Ecto neural progenitor cell (in vitro differentiated cells): ENCODE measurements at places on chromosomes 3 and 15.

DNA sequence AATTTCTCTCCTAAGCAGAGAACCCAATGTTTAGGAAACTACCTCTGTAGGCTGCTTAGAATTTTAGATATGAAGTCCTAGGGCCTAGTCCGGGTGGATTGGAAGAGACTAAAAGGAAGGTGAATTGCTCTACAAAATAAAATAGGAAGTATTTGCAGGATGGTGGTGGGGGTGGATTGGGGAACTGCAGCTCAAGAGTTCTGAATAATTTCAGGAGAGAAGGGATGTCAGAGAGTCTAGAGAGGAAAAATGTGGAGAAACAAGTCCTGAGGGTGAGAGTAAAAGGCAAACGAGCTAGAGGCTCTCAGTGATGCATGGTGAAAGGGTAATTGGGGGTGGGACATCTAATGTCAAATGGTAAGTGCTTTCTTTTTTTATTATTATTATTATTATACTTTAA lies 10.2 kb upstream of the CP start:
- no peak for DNase-seq

DNA sequence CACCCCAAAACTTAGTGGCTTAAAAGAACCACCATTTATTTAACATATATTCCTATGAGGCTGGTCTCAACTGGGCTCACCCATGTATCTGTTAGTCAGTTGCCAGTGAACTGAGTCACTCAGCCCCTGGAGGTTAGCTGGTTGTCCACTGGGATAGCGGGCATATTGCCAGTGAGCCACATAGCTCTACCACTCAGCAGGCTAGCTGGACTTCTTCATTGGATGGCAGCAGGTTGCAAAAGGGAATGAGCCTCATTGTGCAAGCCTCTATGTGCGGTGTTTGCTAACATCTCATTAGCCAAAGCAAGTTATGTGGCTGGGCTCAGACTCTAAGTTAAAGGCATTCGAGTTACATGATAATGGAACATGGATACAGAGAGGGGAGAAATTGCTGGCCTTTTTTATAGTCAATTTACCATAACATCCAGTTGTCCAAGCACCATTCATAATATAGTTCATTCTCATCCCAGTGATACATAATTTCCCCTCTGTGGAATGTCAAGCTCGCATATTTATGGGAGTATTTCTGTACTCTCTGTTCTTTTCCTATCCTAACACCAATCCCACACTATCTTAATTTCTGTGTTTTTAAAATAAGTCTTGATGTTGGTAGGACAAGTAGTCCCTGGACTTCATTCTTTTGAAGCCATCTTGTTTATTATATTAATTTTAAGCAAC lies 8.7 kb downstream of the BTD start:
- no peak for DNase-seq

- DNase-seq = no peak
Measured at GRCh38 chr15:52728899-52729298, 49.7 kb upstream of the ATOSA start.

GRCh38 chr15:101540480-101541239 lies 51.2 kb upstream of the PCSK6 start:
- DNase-seq = no peak

DNA sequence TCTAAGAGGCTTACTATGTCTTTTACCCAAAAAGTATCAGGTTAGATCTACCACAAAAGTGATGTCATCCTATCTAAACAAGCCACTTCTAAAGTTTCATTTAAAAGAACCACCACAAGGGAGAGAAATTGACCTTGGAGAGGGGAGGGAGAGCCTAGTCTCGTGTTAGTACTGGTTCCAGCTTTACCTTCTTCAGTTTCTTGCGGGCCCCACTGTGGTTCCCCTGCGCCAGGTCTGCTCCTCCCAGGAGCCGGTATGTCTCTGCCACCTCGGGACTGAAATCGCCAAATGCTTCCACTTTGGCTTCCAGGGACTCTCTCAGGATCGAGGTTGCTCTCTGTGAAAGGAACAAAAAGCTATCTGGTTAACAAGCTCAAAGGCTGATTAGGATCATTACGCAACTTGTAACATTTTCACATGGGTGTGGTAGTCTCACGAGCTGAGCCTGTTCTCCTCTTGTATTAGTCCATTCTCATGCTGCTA lies 51.1 kb downstream of the SYNM start:
- no peak for DNase-seq

DNA sequence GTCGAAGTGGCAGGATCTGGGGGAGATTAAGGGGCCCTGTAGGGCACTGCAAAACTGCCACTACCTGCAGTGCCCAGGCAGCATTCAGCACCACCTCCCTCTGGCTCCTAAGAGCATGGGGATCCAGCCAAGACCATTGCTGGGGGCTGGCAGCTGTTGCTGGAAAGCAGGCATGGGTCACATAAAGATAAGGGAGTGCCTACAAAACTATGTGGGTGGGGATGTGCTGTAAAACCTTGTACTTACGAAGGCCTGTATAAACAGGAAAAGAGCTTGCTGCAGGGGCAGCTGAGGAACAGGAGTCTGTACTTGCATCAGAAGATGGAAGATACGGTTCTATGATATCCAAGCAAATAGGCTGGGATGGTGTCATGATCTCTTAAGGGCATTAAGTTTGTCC lies 27.1 kb downstream of the IL20RB start:
- DNase-seq = no peak

DNA sequence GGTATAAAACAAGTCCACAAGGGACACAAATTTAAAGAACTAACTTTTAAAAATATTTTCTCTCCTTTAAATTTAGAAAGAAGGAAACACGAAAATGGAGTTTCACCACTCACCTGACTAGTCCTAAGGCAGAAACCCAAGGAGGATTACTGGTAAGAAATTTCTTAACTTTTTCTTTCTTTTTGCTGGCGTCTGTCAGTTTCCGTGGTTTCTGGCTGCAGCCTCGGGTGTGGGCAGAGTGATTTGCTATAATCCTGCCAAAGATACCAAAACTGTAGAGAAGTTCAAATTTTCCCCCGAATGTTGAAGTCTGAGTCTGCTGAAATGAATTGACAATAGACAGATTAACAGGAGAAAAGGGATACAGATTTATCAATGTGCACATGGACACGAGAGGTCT lies 843.6 kb upstream of the ALCAM start:
- DNase-seq = no peak

DNA sequence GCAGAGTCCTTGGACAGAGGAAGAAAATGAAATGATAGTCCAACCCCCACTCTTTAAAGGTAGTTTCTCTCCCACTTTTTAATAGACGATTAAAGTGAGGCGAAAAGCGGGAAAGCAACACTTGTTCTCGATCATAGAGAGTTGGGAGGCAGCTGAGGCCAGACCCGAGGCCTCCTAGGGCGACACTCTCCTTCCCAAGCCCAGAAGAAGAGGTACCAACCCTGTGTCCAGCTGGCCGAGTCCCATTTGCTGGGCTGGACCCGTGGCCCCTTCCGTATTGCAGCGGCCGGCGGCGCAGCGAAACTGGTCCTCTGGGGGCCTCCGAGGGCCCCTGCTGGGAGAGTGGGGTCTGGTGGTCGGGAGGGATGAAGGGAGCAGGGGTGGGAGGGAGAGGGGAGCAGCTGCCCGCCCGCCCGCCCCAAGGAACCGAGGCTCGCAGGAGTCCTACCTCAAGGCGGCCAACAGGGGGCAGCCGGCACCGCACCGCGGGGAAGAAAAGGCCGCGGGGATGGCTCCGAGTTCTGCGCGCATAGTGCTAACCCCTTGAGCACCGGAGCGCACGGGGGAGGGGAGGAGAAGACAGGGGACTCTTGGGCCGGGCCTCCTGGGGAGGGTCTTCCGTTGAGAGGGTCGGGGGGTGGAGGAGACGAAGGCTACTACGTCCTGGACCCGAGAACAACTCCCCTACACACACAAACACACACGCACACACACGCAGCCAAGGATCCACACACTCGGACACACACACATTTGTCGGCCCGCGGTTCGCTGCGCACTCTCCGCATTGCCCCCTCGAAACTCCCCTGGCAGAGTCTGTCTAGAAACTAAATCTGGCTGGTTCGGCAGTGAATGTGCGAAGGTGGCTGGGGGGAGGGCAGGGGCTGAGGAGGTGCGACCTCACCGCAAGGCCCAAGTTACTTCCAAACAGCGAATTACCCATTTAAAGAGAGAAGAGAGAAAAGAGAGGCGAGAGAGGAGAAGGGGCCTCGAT lies 2.0 kb downstream of the WNT5A start:
- DNase-seq = peak; percentile 92

GRCh38 chr15:85899927-85900326 lies 105.2 kb upstream of the KLHL25 start:
- no peak for DNase-seq

DNA sequence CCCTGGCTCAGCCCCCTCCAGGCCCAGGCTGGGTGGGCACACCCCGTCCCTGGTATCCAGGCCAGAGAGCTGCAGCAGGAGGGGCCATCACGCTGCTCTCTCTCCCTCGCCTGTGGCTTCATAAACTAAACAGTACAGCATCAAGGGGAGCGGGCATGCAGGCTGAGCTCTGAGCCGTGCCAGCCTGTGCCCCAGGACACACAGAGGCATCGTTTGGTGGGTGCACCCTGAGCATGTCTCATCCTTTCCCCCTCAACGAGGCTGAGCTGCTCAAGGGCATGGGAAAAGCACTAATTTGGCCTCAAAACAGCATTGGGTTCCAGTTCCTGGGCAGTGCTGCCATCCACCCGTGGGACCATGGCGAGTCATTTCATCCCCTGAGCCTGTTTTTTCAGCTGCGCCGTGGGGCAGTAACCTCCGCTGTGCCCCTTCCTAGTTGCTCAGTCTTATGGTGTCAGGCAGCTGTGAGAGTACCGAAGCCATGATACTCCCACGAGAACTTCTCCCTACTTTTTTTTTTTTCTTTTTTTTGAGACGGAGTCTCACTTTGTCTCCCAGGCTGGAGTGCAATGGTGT lies 79.6 kb downstream of the CPN2 start:
- no peak for DNase-seq

GRCh38 chr15:95715906-95716656 lies 614.4 kb upstream of the NR2F2 start:
- no peak for DNase-seq

DNA sequence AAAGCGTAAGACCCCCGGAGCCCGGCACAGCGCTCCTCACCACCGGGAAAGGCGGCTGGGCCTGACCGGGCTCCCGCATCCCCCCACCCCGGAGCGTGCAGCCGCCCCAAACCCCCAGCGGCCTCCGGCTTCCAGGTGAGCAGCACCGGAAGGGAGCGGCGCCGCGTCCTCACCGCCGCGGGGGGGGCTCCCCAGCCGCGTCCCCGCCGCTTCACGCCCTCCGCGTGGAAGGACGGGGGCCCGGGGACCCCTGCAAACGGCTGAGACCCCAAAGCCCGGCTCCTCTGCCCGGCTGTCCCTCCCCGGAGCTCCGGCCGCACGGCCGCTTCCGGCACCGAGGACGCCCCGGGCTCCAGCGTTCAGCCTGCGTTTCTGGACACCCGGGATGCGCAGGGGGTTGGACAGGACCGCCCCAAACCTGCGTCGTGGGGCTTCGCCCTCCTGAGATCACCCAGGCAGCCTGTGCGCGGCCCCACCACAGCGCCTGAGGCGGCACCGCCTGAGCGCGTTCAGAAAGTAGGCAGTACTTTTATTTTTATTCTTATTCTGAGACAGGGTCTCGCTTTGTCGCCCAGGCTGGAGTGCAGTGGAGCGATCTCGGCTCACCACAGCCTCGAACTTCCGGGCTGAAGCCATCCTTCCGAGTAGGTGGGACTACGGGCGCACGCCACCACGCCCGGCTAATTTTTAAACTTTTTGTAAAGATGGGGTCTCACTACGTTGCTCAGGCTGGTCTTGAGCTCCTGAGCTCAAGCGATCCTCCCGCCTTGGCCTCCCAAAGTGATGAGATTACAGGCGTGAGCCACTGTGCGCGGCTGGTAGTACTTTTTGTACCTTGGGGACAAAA lies 51.6 kb upstream of the BLM start:
- DNase-seq = no peak

DNA sequence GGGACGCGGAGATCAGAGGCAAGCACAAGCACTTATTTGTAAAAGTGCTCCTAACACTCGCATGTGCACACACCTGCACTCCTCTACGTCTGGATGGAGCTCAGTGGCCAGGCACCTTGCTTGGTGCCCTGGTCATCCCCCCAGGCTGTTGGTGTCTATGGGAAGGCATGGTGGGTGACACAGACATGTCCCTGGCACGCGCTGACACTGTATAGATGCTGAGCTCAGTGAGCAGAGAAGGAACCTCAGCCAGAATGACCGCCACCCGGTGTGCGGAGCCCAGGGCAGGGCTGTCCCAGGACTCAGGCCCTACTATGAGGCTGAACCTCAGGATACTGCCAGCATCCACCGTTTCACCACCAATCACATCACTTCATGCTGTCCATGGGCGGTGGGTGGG lies 64.5 kb downstream of the NIPA2 start:
- no peak for DNase-seq

- no peak for DNase-seq
Measured at GRCh38 chr3:107421170-107421792, 44.0 kb downstream of the CCDC54 start.

GRCh38 chr3:169112153-169112892 lies 551.2 kb downstream of the MECOM start:
- no peak for DNase-seq

DNA sequence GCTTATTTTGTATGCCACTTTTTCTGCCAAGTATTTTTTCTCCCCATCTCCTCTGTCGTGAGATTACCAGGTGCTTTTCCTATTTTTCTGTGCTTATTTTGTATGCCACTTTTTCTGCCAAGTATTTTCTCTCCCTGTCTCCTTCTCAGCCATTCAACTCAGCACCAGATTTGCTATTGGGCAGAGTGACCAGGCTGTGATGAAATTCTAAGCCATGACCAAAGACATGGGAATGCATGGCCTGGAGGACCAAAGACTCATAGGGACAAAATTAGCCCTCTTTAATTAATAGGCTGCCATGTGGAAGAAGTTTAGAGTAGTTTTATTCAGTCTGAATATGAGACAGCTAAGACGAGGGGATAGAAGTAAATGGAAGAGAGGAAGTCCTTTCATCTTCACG lies 257.4 kb downstream of the SQOR start:
- DNase-seq = no peak

DNA sequence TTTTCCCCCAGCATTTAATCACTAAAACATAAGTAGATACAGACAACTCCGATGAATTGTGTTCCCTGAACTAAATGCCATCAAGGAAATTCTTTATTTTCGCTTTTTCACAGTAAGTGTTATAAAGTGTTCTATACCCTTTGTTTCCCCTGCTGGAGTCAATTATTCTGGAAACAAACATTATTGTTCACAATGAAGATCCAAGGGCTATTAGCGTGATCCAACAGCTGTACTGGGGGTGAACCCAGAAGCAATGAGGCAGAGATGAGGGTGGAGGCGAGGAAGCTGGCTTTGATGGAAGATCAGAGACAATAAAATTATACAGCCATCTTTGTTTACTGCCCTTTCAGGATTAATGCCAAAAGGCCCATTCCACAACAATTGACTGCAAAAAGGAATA lies 250.3 kb upstream of the IGF1R start:
- DNase-seq = no peak
